Jurkat, Clone E6-1 (cell line): ENCODE measurements at places on chromosomes 3 and 15.

GRCh38 chr3:153379516-153379915 is 217.5 kb downstream of the RAP2B start:
- no peak for DNase-seq

DNA sequence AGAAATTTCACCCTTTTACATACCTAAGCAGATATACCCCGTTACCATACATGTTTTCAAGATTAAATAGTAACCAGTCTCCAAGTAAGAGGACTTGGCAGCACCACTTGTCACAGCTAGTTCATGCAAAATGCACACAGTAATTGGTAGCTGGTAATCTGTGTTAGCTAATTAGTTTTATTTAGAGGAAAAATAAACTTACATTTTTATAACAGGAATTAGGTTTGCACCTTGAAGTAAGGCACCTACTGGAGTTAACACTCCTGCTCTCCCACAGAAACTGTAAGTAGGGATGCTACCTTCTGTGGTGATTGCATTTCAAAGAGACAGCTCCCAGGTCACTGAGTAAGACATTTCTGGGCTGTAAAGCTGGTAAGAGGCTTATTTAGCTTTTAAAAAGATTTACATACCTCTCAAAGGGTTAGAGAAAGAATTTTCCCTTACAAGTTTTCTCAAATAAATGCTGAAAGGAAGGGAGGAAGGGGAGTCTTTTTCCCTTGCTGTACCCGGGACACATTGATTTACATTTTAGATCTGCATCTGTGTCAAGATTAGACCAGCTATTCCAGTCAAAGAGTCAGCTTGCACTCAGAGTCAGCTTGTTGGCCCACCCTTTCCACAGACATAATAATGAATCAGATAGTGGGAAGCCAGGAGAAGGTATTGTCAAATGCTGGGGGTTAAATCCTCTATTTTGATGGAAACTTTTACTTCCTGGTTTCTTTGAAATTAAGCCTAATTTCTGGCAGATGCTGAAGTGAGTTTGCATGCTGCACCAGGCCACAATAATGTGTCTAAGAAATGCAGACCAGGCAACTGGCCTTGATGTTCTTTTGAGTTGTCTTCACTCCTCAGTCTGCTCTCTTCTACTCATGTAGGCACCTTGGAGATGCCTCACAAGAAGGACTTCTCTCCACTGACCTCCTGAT is 77.6 kb upstream of the CHD2 start:
- no peak for DNase-seq

DNA sequence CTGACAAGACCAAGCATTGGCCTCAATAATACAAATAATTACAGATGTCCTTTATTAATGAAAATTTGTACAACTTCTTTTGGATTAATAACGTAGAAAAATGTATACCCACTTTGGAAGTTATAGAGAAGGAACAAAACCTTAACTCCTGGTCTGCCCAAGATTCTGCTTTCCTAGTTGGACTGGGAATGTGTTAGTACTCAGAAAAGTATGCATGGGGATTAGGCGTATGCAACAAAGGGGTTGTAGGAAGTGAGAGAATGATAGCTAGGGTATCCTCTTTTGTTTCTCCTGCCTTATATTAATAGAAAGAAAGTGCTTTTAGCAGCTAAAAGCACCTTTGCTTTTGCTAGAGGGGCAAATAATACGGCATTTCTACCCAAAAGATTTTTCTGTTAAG is 116.2 kb upstream of the LRRFIP2 start:
- no peak for DNase-seq

DNA sequence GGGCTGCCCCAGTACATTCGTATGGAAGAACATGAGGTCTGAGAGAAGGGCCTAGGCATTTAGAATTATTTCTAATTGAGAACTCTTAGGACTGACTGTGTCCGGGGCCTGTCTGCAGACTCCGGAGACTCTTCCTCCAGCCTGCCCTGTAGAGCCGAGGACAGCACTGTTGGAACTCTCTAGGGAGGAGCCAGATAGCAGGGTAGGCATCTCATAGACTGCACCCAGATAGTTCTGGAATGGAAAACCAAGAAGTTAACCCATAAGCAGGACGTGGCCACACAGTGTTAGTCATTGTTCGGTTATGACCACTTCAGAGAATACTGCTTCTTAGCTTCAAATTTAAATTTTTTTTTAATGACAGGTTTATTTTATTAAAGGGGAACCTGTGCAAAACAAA is 59.5 kb downstream of the SNRK start:
- no peak for DNase-seq

DNA sequence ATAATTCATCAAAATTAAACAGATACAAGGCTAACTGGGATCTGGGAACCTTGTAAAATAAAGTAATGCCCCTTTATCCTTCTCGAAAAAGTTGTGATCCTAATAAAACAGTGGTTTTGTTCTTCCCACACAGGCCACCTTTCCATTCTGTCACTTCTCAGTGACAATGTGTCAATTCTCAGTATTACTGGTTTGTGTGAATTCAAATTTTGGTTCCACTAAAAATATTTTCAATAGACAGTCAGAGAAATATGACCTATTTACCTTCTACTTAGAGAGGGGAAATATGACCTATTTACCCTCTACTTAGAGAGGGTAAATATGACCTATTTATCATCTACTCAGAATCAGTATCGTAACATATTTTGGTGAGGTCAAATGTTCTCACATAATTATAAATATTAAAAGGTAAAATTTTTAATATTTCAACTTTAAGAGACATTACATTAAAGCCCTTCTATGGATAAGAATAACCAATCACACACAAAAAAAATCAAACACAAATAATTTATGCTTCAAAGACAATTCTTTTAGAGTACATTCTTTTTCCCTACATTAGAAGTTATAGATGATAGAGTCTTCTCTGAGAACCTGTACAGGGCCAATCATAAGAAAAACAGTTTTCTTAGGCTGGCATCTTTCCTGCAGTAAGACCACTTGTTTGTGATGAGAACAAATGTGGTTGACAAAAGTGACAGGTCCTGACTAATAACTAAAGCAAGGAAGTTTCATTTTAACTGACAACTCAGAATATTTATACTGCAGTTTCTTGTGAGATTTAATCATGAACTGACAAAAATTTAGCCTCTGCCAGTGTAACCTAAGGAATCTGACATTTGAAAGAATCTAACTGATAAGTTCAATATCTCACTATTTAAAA is 323.3 kb downstream of the DIPK2A start:
- no peak for DNase-seq

- no peak for DNase-seq
Measured at GRCh38 chr3:133400006-133400515, at the start of gene BFSP2. Gene BFSP2 (plus strand): TSS chr3:133400056. CDS start chr3:133400084, 28 bp downstream.

GRCh38 chr3:187288855-187289605 is 2.5 kb downstream of the MASP1 start:
- no peak for DNase-seq

DNA sequence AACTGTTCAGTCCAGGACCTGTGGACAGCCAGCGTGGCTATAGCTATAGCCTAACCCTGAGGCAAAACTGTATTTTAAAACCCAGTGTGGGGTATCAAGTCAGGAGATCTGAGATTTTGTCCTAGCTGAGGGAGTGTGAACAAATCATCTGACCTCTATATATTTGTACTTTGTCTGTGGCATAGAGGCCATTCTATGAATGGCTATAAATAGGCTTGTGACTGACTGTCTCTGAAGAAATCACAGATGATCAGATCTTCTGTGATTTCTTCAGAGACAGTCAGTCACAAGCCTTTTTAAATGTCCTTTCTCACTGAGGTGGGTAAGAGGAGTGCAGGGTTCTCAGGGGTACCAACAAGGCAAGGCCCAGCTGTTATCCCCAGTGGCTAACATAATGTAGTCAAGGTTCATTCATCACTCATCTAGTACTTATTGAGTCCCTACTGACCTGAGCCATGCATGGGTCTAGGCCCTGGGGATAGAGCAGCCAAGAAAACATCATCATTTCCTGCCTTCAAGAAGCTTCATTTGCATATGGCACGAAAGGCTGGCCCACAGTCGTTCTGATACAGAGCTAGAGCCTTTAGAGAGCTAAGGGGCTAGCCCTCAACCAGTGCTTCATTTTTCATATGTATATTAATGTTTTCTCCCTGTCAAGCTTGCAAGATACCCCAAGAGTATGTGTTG is 53.3 kb downstream of the TIPARP start:
- DNase-seq = no peak

DNA sequence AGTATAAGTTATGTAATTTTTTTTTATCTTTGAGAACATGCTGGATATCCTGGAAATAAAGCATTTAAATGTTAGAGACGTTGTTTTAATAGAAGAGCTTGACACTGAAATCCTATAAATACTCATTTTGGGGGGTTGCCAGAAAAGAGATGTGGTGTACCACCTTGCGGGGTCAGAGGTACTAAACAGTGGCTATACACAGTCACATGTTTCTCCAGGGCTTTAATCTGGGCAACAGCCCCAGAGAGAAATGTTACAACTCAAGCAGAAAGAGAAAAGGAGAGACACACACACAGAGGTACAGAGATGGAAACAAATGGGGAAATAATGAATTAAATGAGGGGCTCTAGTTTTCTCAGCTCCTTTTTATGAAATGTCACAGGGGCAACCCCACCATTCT is 113.8 kb downstream of the SENP2 start:
- DNase-seq = no peak

DNA sequence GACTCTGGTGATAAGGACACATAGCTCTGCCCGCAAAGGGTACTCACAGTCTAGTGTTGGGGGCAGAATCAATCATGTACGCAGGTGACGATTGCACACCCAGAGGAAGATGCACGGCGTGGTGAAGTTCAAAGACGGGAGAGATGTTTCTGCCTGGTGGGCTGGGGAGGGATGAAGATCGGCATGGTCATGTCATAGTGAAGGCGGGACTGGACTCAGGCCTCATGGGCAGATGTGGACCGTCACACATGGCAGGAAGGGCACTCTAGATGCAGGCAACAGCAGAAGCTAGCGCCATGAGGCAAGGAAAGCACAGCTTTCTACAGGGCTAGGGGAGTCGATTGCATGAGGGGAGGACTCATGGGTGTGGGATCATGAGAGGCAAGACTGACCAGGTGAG is 240.6 kb downstream of the OPA1 start:
- no peak for DNase-seq

- DNase-seq = no peak
Measured at GRCh38 chr3:145807990-145808389, 353.0 kb downstream of the PLOD2 start.

DNA sequence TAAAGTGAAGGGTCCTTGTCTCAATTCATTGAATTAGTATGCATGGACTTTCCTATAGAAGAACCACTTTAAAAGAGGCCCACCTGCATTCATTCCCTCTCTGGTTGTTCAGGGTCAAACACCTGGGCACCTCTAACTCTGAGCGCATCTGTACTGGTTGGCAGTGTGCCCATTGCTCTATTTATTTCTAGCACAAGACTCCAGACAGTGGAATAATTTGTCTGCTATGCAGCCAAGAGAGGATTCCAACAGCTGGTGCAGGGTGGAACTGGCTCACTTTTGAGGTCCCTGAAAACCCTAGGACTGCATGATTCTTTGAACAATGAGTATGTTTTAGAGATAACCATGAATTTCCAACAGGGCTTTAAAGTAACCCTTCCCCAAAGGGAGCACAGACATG is 57.9 kb downstream of the CCDC33 start:
- DNase-seq = no peak

DNA sequence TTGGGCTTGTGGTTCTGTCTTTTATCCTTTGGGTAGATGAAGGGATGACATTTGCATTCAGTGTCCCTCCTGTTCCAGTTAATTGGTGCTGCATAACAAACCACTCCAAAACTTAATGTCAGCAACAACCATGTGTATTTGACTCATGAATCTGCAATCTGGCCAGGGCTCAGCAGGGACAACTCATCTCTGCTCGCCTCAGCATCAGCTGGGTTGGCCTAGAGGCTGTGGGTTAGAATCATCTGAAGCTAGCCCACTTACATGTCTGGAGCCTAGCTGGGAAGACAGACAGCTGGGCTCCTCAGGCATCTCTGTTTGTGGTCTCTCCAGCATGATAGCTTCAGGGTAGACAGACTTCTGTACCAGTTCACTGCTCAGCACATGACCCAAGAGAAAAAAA is 92.0 kb downstream of the TMEM108 start:
- DNase-seq = no peak

GRCh38 chr15:51588966-51589365 is 33.6 kb downstream of the DMXL2 start:
- no peak for DNase-seq

DNA sequence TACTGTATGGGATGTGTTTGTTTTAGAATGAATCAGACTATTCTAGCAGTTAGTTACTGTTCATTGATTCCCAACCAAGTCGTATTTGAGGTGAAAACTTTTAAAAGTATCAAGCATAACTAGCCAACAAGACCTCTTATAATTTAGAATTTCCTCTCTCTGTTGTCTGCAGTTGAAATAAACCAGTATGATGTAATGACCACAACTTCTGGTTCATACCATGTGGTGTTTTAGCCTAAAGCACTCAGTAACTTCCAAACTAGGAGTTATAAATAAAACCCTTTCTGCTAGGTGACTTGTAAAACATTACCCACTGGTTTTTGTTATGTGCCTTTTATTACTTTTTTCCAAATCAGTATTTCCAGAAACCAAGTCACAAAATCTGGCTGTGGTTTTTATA is 19.8 kb upstream of the P2RY12 start:
- DNase-seq = no peak

- DNase-seq = no peak
Measured at GRCh38 chr3:156957715-156958114, 131.6 kb downstream of the LEKR1 start.

- DNase-seq = no peak
Measured at GRCh38 chr3:140251678-140252077, 316.7 kb downstream of the CLSTN2 start.

DNA sequence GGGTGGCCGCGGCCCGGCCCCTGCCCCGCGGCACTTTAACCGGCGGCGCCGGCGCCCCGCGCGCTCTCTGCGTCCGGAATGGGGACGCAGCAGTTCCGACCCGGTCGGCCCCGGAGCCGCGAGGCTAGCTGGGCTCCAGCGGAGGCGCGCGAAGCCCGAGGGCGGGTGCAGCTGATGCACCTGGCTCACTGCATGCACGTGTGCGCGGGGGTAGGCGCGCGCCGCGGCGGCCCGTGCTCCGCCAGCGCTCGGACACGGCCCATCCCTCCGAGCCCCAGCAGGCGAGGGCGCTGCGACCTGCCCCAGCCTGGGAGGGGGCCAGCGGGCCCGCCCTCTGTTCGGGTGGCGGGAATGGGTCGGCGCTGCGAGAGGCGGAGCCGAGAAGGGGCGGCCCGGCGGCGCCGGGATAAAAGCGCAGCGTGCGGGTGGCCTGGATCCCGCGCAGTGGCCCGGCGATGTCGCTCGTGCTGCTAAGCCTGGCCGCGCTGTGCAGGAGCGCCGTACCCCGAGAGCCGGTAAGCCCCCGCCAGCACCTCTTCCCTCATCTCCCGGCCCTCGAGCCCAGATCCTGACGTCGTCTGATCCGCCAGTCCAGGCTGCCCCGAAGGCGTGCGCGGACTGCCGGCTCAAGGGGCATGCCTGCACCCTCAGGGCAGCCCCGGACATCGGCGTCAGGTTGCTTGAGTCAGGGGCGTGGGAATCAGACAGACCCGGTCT is at the start of the genes CHDH and IL17RB:
CHDH (minus strand) TSS at position 286 of the 717 bp plus-strand sequence. CDS start 22,411 bp downstream, outside the sequence.
IL17RB (plus strand) TSS at position 435 of the 717 bp plus-strand sequence; CDS start at position 456, 21 bp downstream.
- DNase-seq = no peak

GRCh38 chr15:34776606-34777105 is 18.7 kb downstream of the ACTC1 start:
- DNase-seq = no peak
